ENCODE measurements at places on chromosomes 2 and 18. TPM values are rescaled to one million over a fixed set of nuclear protein-coding genes. Genes with fewer than 3 reads are reported as not detected.
A peak's percentile ranks its signal among the peaks of the same experiment; 100 is the strongest.

DNA sequence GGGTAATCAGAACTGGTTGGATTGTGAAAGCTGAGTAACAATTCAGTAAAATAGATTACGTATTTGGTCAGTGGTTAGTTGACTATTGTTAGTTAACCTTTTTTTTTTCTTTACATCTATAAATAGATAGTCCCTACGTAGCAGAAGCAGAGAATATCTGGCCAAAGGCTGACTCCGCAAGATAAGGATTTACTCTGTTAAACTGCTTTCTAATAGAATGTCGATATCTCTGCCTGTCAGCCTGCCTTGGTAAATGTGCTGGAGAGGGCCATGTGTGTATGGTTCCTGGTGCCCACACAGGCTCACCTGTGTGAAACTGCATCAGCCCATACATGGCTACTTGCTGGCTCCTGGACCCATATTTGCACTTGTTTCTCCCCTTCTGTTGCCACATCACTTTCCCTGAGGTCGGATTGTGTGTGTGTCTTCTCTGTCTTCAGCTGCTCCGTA, 94.4 kb downstream of the CRIM1 start:
- DNase-seq = no peak

DNA sequence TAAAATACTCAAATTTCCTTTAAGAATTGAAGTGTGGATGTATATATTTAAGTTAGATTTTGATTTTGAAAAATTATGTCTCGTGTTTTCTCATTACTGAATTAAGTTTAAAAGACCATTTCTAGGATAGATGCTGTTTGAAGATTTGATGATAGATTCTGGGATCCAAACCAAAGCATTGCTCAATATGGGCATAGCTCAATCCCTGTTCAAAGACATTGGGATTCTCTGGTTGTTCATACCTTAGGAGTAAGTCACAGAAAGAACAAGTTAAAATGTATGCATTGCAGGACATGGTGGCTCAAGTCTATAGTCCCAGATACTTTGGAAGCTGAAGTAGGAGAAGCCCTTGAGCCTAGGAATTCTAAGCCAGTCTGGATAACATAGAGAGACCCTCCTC, 622.3 kb downstream of the ADCYAP1 start:
- DNase-seq = no peak

DNA sequence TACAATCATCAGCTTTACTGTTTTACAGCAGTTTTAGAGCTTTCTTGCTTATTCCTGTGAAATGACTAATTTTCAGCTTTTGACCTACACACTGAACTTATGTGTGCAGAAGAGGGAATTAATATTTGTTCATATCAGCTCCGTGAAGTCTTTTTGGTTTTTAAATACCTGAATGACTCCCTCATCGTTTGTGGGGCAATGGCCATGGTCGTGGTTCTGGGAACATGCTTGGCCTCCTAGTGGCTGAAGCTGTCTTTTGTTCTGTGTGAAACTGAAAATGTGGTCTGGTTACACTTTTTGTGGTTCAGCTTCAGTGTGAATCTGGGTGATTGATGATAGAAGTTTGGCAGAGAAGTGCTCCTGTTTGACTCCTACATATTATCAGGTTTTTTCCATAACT, 408.1 kb downstream of the THSD7B start:
- DNase-seq = no peak

DNA sequence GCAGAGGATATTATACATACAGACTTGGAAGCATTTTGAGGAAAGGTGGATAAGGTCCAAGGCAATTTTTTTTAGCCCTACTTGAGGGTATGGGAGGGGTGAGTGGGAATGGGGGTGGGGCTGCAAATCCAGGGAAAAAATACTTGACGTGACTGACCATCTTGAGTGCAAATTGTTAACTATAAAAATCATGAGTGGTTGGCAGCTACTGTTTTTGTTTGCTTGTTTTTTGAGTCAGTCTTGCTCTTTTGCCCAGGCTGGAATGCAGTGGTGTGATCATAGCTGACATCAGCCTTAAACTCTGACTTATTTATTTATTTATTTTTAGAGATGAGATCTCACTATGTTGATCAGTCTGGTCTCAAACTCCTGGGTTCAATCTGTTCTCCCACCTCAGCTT, 458.8 kb downstream of the PIK3C3 start:
- DNase-seq = no peak

DNA sequence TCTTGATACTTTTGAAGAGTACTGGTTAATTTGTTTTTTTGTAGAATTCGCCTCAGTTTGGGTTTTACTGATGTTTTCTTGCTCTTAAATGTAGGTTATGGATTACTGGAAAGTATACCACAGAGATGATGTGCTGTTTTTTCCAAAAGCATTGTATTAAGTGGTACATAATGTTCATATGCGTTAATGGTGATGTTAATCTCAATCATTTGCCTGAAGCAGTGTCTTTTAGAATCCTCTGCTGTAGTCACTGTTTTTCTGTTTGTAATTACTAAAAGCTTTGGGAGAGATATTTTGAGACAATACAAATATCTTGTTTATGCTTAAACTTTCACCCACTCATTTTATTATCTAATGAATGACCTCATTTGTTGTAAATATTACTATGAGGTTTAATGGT, 163.4 kb upstream of the LRP1B start:
- DNase-seq = no peak

GRCh38 chr18:13362051-13362450, 143.5 kb downstream of the LDLRAD4 start:
- DNase-seq = no peak

- DNase-seq = no peak
Observed at GRCh38 chr2:117679952-117680351, 134.5 kb upstream of the DDX18 start.

- peak; percentile 76 for DNase-seq
Observed at GRCh38 chr2:160427629-160428404, 65.8 kb downstream of the RBMS1 start.

- DNase-seq = peak; percentile 18
Observed at GRCh38 chr2:11865805-11866204, 119.4 kb downstream of the LPIN1 start.

DNA sequence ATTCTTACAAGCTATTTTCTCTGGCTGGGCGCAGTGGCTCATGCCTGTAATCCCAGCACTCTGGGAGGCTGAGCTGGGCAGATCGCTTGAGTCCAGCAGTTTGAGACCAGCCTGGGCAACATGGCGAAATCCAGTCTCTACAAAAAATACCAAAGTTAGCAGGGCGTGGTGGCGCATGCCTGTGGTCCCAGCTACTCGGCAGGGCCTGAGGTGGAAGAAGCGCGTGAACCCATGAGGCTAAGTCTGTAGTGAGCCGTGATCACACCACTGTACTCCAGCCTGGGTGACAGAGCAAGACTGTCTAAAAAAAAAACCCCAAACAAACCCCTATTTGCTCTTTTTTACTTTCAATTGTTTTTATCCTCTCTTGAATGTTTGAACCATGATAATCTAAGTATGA, 37.0 kb downstream of the PPP4R1 start:
- no peak for DNase-seq

GRCh38 chr2:172558372-172558771, 2.5 kb downstream of the PDK1 start:
- DNase-seq = no peak

DNA sequence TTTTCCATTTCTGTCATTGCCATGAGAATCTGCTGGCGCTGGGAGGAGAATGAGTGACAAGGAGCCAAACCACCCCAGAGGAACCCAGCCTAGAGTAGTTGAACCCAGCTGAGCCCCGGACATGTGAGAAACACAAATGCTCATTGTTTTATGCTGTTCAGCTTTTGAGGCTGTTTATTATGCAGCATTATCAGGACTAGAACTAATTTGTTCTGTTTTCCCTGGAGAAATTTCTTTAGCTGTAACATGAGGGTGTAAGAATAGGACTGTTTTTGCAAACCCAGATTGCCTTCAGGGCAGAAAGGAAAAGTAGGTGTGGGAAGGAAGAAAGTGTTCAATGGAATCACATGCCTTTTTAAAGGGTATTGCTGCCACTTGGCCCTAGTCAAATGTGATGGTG, 28.5 kb upstream of the DOCK10 start:
- no peak for DNase-seq

DNA sequence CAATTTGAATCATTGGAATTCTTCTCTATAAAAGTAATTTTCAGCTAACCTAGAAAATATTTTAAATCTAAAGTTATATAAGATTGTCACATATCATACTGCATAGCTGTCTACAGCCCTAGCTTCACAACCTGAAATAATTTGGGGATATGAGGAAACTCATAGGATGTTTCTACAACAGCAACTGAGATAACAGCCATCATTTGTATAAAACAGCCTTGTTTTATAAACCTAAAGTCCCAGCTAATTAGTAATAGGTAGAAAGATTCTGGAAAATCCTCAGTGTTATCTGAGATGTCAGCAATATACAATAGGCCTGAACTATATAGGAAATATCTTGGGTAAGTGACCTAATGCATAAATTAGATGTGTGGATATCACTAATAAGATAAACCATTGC, 47.6 kb upstream of the TSPYL6 start:
- no peak for DNase-seq

DNA sequence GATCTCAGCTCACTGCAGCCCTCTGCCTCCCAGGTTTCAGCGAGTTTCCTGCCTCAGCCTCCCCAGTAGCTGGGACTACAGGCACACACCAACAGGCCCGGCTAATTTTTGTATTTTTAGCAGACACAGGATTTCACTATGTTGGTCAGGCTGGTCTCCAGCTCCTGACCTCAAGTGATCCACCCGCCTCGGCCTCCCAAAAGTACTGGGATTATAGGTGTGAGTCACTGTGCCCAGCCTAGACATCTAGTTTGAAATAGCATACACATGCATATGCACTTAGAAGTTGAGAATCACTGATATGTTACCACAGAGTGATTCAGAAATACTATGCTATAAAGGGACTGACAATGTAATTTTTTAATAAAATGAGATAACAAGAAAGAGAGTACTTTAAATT, 69.8 kb upstream of the CDKL4 start:
- no peak for DNase-seq

DNA sequence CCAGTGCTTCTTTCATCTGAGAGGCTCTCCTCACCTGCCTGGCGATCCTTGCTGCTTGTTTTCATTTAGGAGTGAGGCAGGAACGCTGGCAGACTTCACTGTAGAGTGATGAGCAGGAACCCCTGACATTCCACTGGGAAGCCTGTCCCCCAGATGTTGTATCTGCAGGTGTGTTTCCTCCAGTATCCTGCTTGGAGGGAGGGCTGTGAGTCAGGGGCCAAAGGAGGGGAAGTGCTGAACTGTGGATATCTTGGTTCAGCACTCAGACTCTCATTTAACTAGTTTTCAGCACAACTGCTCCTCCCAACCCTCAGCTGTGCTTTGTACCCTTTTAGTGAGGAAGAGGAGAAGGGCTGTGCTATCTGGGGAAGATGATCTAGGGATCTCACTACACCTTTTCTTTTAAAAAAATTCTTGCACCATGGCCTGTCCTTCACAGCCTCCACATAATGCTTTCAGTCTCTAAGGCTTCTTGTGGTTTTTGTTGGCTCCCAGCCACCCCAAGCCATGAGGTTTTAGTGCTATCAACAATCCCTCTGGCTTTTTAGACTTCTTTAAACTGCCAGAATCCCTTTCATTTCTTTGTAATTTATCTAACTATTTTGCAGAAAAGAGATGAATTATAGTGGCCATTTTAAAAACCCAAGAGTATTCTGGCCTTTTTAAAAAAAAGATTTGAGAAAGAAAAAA, 11.2 kb downstream of the ANKAR start:
- no peak for DNase-seq

GRCh38 chr18:72866901-72867745, 664 bp downstream of the NETO1 start:
- DNase-seq = no peak

DNA sequence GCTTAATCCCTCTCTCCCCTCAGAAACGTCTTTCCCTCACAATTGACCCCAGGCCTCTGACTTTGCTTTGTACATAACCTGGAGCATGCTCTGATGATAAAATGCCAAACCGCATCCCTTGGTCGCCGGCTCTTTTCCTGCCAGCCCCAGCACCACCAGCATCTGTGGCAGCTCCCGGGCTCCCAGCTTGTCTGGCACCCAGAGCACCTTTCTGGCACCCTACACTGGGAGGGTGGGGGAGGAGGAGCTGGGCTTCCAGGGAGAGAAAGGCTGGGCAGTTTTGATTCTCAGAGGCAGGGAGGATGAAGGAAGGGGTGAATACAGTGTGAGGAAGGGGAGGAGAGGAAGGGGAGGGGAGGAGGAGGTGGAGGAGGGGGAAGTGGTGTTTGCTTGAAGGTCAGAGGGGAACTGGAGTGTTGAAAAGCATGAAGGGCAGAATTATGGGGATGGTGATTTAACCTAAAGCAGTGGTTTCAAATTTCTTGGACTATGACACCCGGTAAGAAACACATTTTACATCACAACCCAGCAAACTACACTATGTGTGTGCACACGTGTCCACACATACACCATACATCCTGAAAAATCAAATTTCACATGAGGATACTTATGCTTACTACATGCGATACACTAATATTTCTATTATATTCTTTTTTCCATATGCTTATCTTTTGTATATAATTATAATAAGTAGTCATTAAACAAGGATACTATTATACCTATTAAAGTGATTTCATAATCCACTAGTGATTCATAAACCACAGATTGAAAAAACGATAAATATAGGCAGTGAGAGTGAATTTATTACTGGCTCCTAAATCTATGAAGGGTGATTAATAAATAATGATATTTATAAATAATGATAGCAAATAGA, 30.0 kb upstream of the IGFBP2 start:
- DNase-seq = no peak

- no peak for DNase-seq
Observed at GRCh38 chr2:122868646-122869275, 1113.3 kb downstream of the TSN start.

DNA sequence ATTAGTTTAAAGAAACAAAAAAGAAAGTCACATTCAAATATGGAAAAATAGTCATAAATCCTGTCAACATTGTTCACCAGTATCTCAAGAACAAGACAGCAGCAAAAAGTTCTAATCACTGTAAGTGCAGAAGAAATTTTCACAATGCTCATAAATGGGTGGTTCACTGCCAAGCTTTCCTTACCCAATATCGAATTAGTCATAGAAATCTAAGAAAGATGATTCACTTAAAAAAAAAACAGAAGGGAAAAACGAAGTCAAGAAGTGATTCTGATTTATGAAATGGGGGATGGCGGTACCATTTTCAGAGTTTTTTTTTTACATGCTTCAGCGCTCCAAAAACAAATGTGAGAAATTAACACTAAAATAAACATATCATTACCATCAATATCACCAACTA, 156.7 kb downstream of the EXOC6B start:
- DNase-seq = no peak

GRCh38 chr2:111219285-111219684, 98.6 kb downstream of the BCL2L11 start:
- DNase-seq = no peak

- no peak for DNase-seq
Observed at GRCh38 chr18:11121443-11121849, 27.9 kb downstream of the PIEZO2 start.

GRCh38 chr2:60520917-60521539, 32.4 kb downstream of the BCL11A start:
- DNase-seq = no peak

Gene FBLN7
- 0.58 TPM for total RNA-seq

Gene TMEM247
- total RNA-seq = not detected

Gene SMYD1
- not detected for total RNA-seq

Gene SERPINB10
- total RNA-seq = not detected

Data from activated CD8-positive, alpha-beta T cell treated with anti-CD3 and anti-CD28 coated beads, Interleukin-2, amount 10 ng/mL, durations not matched to agents 7 days and 5 days (primary cell).